LHCN-M2 (cell line): ENCODE measurements at places on chromosomes 11 and 22. TPM values are rescaled to one million over a fixed set of nuclear protein-coding genes. Genes with fewer than 3 reads are reported as not detected.

TRIM29 gene
- total RNA-seq, result not detected in 2 replicates

GUCY1A2 gene
- not detected in 2 replicates for total RNA-seq

CD81 gene
- 265 and 305 TPM in 2 replicates for total RNA-seq

GAS2 gene
- total RNA-seq, result 0.40 and 1.6 TPM in 2 replicates

EMID1 gene
- 0.29 TPM in 1 of 2 replicates, not detected in the other for total RNA-seq

UCP3 gene
- total RNA-seq, result 0.71 and 1.1 TPM in 2 replicates

RAPSN gene
- total RNA-seq, result 159 and 164 TPM in 2 replicates

MCAM gene
- 11.0 and 29.5 TPM in 2 replicates for total RNA-seq

OR4D5 gene
- total RNA-seq, result not detected in 2 replicates

MS4A14 gene
- total RNA-seq, result 0.11 TPM in 1 of 2 replicates, not detected in the other

CDC45 gene
- total RNA-seq, result 62.3 and 67.6 TPM in 2 replicates

MN1 gene
- 0.11 and 0.51 TPM in 2 replicates for total RNA-seq

DBX1 gene
- not detected in 2 replicates for total RNA-seq

DNA sequence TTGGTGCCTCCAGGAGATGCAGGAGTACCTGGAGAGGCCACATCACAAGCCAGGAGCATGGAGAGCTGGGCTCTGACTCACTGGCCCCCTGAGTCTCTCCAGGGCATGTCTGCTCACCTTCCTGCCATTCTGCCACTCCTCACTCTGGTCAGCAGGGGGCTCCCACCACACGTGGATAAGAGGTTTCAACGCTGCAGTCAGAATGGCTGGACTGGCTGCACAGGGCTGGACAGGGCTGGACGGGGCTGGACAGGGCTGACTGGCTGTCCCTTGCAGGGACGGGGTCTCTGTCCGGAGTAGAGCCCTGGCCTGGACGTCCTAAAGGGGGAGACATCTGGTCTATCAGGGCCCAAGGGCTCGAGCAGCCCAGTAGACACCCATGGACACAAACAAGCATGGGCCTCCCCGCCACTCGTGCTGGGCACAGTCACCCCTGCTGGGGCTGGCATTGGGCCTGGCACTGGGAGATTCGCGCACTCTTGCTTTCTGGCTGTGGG, 34.6 kb downstream of the CYTH4 start:
- DNase-seq, result peak; percentile 81

DNA sequence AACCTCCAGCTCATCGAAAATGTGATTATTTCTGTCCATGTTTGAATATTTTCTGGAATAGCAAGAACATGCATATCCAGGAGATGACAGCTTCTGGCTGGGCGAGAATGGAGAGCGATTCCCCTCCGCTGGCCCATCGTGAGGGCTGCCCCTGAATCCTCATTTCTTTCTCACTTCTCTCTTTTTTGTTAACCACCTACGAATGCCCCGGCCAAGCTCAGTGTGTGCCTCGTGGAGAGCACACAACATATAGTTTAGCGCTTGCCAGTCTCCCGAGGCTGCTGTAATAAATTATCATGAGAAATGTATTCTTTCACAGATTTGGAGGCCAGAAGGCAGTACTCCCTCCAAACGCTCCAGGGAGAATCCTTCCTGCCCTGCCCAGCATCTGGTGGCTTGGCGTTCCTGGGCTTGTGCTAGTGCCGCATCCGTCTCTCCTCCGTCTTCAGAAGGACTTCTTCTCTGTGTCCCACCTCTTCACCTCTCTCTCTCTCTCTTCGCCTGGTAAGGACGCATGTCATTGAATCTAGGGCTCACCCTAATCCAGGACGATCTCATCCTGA, 1306.0 kb downstream of the TBC1D22A start:
- DNase-seq, result no peak

GRCh38 chr11:7591987-7592386, 78.2 kb downstream of the PPFIBP2 start:
- DNase-seq, result no peak

DNA sequence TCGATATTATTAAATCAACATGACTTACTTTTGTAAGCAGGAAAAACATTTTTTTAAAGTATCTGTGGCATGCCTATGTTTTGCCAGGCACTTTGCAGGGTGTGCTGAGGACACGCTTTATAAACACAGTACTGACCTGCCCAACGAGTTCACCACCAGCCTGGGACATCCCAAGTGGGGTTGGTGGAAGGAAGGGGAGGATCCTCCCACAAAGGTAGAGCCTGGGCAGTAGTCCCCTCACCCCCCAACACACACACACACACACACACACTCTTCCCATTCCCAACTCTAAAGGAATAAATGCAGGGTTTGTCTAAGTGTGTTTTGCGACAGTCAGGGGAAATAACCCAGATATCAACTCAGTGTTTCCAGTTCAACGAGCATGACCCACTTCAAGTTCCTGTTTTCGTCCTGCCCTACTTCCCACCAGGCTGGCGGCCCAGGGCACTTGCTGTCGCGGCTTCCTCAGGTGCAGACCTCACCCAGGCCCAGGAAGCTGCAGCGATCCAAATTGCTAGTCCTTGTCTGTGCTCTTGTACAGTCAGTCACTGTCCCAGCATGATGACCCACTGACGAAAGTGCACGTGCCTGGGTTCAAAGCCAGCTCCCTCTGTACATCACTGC, 3.1 kb downstream of the CERK start:
- no peak for DNase-seq

GRCh38 chr11:26096451-26096850, 235.5 kb upstream of the ANO3 start:
- no peak for DNase-seq

DNA sequence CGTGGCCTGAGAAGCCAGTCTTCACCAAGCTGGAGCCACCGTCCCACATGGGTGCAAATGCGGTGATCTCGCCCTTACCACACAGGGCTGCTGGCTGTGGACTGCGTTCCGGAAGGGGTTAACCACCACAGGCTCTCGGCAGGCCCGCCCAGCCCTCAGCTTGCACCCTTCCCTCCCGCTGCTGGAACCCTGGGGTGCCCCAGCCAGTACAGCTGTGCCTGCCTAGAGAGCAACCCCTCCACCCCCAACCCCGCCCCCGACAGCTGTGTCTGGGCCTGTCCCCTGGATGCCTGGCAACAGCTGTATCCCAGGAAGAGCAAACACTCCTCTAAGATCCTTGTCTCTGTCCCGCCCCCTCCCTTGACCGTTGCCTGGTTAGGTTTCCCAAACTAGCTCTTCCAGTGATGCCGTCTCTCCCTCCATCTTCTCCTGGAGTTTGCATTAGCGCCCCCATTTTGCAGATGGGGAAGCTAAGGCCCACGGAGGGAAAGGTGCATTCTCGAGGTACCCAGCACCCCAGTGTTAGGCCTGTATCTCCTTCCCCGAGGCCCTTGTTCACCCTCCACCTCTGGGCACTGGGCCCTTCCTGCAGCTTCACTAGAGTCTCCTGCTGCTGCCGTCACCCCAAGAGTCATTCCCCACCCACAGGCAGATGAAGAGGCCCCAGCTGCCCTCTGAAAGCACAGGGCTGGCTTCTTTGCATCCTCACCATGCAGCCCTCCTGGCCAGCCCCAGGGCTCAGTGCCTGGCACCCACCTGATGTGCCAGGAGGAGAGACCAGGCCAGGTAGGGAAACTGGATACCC, 12.6 kb upstream of the COX8A start:
- peak; percentile 97 for DNase-seq

- DNase-seq, result no peak
These were observed 5.4 kb downstream of the IZUMO1R start for GRCh38 chr11:94309757-94310156.

DNA sequence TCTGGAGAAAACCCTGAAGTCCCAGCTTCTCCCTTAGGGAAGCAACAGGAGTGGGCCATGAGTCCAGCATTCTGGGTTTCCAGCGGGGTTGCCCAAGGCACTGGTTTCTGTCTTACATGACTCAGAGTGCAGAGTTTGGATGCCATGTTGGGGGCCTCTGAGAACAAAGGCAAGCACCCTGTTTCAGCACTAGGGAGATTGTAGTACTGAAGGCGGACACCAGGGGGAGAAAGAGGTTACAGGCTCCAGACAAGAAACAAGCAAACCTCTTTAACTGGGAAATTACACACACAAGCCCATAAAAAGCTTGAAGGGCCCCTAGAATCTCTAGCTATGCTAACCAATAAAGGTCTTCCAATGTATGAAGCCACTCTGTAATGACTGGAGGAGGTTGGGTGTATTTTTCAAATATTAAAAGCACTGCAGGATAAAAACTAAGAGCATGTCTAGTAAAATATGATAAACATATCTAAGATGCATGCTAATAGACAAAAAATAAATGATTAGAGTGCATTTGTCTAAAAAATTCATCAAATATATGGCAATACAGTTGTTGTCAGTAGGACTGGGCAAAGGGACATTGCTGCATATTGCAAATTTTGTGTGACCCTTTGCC, 7.1 kb downstream of the MS4A6E start:
- peak; percentile 59 for DNase-seq

DNA sequence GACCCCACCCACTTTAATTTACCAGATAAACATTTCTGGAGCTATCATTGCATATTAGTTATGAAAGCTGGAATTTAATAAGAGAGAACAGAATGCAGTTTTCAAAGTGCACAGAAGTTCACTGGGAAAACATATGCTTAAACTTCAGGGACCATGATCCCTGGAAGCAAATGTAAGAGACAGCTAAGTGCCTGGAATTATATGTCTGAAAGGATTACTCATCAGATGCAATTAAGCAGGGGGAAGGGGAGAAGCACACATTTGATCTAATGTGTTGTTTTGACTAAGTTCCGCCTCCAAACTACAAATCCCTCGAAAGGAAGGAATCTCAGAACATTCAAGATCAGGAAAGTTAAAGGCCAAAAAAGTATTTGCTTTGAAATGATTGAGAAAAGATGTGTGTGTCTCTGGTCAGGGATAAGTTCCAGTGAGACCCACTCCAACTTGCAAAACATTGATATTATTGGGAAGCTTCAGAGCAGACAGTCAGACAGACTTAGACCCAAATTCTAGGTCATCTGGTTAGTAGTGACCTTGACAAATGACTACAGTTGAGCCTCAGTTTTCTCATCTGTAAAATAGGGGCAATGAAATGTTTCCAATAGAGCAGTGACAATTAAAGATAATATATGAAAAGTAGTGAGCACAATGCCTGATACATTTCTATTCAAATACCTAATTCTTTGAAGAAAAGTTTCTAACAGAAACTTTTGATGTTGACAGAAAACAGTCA, 147.6 kb downstream of the ME3 start:
- peak; percentile 90 for DNase-seq

DNA sequence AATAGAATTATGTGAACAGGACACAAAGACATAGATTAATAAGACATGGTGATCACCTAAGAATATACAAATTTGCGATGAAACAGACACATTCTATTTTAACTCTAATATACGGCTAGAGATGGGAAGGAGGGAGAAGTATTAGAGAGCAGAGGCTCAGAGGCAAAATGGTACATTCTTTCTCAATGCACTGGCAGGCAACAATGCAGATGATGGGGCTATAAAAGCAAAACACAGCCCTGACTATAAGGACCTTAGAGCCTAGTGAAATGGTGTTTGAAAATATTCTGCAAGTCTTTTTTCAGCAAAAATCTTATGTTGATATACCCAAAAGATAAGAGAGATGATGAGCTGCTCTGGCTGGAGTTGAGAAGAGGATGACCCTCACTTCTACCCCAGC, 13.1 kb downstream of the TCF20 start:
- DNase-seq, result no peak

DNA sequence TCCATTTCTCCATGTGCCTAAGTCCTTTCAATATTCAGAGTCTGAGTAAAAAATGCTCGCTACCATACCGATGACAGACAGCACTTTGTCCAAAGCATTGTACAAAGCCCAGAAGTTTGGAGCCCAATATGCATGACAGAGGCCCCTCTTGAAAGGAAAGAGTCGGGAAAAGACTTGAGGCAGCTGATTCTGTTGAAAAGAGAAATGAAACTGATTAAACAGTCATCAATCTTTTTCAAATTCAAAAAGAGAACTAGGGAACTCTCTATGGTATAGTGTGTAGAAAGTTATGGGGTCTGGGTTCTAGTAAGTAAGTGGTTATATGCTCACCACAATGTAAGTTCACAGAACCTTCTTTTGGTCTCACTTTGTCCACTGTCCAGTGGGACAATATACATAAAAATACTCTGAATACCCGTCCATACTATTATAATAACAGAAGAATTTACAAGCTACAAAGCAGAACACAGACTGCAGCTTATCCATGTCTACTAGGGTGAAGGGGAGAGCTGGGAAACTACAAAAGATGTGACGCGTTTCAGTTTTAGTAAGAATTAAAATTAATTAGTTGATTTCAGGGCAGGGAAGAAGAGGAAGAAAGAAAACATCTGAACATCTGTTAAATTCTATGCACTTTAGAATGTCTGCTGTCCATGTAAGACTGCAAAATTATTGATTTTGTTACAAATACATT, 26.7 kb downstream of the ALG8 start:
- no peak for DNase-seq

DNA sequence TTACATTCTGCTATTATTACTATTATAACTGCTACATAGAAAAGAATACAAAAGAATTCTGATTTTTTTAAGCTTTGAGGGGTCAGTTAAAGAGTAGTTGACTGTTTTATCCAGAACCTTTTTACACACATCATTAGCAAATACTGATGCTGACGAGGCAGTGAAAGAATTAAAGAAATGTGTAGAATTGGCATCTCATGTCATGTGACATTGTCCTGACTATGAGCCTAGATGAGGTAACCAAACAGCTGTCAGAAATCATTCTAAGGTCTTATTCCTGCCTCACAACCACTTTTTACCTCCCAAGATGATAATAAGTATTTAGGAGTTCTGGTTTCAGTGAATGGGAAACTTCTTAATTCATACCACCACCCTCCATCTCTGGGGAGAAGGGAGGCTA, 121.0 kb downstream of the SLC1A2 start:
- DNase-seq, result peak; percentile 57

DNA sequence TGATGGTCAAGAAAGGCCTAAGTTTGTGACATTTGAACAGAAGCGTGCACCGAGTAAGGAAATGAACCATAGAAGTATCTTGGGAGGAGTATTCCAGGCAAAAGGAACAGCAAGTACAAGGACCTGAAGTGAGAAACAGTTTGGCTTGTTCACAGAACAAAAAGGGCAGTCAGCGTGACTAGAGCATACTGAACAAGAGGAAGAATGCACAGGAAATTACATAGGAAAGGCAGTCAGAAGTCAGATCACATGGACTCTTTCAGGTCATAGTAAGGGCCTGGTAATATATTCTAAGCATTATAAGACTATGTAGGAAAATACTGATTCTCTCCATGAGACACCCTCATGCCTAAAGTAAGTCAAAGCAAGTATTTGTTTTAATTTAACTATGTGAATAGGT, 52.3 kb upstream of the GAB2 start:
- no peak for DNase-seq

DNA sequence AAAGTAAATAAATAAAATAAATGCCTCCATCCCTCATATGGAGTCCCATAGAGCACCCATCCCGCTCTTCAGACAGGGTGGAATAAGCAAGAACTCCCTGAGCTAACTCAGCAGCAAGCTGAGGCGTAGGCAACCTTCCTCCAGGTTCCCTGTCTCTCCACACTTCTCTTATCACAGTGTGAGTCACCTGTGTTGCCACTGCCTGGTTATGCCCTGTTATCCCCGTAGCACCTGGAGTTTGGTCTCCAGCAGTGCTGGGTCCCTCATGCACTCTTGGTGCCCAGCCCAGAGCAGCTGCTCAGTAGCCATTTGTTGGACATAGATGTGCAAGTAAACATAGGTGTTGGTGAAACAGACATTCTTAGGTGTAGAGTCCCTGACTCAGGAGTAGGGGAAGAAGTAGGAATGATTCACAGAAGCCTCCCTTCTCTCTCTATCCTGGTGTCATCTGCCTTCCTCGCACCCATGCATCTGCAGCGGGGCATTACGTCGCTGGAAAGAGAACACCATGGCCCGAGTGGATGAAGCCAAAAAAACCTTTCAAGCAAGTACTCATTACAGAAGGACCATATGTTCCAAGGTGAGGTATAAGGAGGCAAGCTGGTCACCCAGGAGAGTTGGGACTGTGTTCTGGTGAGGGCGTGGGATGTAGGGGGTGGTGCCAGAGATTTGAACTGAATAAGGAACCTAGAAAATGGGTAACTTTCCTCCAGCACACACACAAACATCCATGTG, 56.0 kb downstream of the PISD start:
- no peak for DNase-seq
